GM04504 (cell line): ENCODE measurements at places on chromosomes 16 and 17.

- no peak for DNase-seq
These were observed 11.0 kb downstream of the TK2 start for GRCh38 chr16:66538910-66539309.

GRCh38 chr16:29738514-29738913 is 7.3 kb downstream of the C16orf54 start:
- no peak for DNase-seq

DNA sequence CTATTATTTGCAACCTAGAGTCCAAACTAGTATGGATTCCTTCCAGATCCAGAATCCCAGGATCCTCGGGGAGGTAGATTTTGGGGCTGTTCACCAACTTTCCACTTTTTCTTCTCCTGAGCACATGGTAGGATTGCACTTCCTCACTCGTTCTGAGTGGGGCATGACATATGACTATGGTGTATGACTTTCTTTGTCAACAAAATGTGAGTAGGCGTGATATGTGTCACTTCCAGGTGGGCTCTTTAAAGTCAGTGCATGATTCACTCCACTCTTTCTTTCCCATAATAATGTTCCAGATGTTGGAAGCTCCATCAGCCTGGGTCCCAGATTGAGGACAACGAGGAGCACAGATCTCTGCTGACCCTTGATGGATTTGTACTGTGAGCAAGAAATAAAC is 21.5 kb downstream of the IRX5 start:
- DNase-seq = no peak

GRCh38 chr16:84379709-84380362 is 11.5 kb downstream of the ATP2C2 start:
- DNase-seq = no peak

GRCh38 chr17:74147966-74148365 is 55.5 kb upstream of the RPL38 start:
- DNase-seq = no peak

- peak; percentile 78 for DNase-seq
These were observed at the start of gene ZFP1 for GRCh38 chr16:75148311-75149195. TSS of gene ZFP1 (plus strand) at chr16:75148524. CDS start at chr16:75152952, 4,428 bp downstream.

DNA sequence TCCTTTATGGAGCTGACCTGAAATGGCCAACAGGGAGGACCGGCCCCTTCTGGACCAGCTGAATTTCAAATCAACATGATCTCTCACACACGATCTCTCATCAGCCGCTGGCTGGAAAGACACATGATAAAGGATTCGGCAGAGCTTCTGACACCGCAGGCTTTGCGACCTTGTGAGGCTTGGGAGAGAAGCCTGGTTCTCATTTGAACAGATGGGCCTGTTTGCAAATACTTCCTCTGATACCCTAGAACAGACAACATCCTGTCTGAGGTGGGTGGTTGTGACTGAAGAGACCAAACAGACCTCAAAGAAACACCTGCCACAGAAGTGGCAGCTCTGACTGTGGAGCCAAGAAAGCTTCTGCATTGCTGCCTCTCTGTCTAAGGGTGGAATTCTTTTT is 77.9 kb upstream of the SDK2 start:
- no peak for DNase-seq

DNA sequence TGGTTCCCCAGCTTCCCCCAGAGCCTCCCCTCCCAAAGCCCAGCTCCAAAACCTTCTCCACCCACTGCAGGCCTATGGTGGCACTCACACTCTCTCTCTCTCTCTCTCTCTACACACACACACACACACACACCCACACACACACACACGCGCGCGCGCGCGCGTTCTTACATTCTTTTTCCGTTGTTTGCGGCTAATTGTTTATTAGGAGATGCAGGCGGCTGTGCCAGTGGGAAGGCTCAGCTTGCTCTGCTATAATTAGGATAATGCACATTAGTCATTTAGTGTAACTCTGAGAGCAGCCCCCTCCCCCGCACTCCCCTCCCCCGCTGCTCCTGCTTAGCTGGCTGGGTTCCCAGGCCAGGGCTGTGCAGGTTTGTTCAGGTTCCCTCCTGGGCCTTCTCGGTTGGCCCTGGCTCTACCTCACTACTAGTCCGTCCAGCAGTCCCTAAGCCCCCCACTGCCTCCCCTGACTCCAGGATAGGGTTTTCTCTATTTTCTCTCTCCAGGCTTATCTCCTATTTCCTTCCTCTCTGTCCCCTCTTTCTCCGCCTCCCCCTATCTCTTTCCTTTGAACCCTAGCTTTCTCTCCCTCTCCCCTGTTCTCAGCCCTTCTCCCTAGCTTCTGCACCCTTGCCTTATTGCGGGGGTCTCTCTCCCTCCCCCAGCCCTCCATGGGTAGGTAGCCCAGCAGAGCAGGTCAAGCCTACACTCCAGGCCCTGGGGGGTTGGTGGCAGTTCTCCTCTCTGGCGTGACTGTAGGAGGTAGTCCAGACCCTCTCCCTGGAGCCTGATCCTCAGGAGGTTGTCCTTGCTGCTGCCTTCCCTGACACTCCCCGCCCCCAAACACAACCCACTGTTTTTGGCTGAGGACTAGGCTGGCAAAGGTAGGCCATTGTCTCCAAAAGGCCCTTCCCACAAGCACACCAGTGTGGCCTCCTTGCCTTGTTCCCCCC is 34.0 kb downstream of the TMEM132E start:
- no peak for DNase-seq

DNA sequence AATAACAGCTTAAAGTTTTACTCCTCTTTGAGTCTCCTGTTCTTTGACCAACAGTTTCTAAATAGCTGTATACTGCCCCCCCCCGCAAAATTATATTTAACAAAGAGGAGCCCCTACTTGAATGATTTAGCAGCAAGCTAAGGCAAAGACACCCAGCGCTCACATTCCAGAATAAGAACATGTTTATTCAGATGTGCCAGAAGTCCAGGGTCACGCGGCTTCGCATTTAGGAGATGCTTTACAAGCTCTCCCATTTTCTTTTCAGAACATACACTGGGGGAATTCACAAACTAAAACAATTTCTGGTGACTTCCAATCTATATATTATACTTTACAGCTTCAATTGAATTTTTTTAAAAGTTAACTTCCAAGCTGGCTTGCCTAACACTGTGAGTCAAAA is 5.3 kb downstream of the PLD6 start:
- DNase-seq = no peak

- DNase-seq = no peak
These were observed 156.7 kb downstream of the ZNF423 start for GRCh38 chr16:49698931-49699840.

GRCh38 chr17:27268394-27269085 is 25.4 kb upstream of the WSB1 start:
- no peak for DNase-seq

- no peak for DNase-seq
These were observed 6.3 kb upstream of the RAB37 start for GRCh38 chr17:74730491-74731346.

GRCh38 chr17:2783310-2784030 is 12.8 kb upstream of the RAP1GAP2 start:
- DNase-seq = no peak

- DNase-seq = no peak
These were observed 31.3 kb downstream of the METRNL start for GRCh38 chr17:83110735-83111134.

GRCh38 chr16:65120831-65121721 is 787 bp downstream of the CDH11 start:
- no peak for DNase-seq

GRCh38 chr17:491086-492021 is 138.7 kb upstream of the RPH3AL start:
- DNase-seq = peak; percentile 62

GRCh38 chr16:3656491-3657468 is 2.3 kb downstream of the DNASE1 start:
- DNase-seq = no peak

DNA sequence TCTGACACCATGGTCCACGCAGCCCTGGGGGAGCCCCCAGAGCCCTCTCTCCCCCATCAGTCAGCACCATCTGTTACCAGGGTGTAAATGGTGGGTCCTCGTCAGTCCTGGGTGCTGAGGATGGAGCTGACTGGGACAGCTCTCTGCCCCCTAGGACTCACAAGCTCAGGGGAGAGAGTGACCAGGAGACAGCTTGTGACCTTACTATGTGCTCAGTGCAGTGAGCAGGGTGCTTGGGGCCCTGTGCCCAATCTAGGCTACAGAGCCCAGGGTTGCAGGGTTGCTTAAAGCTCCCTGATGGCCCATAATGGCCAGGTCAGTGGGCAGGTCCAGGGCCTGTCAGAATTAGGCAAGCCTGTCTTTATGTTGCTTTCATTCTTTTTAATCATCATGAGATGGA is 11.3 kb downstream of the MMP2 start:
- DNase-seq = no peak

- DNase-seq = no peak
These were observed 671 bp upstream of the FADS6 start for GRCh38 chr17:74893936-74894671.

GRCh38 chr17:62905233-62905632 is 60.8 kb upstream of the TANC2 start:
- no peak for DNase-seq

- DNase-seq = no peak
These were observed 1.2 kb upstream of the GNG13 start for GRCh38 chr16:801584-802363.

- peak; percentile 86 for DNase-seq
These were observed 3.0 kb downstream of the PFN1 start for GRCh38 chr17:4945176-4945943.
